ENCODE measurements at places on chromosomes 1 and 21.

- DNase-seq = no peak
These were observed 46.9 kb upstream of the NEXN start for GRCh38 chr1:77841574-77841973.

DNA sequence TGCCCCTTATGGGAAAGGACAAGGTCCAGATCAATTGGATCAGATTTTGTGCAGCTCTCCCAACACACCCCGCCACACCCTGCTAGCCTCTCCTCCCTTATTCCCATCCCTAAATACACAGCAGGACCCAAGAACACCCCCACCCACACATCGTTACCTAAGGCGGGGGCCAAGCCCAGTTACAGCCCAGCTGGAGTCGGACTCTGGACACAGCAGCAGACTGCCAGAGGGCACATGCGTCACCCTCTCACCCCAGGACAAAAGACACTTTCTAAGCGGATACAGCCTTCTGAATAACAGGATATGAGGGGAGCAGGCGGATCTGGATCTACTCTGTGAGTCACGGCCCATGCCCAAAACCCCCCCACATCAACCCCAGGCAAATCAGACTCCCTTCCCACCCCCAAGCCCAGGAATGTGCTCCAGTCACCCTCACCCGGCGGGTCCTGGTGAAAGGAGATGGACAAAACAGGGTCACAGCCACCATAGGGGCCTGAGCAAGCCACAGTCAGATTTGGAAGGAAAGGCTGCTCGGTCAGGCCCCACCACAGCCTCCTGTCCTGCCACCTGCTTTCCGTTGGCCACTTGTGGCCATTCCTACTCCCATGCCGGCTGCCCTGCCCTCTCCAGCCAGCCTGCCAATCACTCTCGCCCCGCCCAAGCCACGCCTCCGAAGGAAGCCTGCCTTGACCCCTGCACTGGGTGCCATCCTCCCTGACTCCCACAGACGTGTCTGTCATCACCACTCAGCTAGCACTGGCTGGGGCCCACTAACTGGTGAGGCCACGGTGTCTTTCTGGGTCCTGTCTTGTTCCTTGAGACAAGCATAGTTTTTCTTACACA lies 4.0 kb downstream of the S100A16 start:
- no peak for DNase-seq

- DNase-seq = no peak
These were observed 101.9 kb upstream of the SLC45A1 start for GRCh38 chr1:8216005-8216404.

GRCh38 chr1:54176621-54177327 lies 23.1 kb downstream of the CYB5RL start:
- no peak for DNase-seq

DNA sequence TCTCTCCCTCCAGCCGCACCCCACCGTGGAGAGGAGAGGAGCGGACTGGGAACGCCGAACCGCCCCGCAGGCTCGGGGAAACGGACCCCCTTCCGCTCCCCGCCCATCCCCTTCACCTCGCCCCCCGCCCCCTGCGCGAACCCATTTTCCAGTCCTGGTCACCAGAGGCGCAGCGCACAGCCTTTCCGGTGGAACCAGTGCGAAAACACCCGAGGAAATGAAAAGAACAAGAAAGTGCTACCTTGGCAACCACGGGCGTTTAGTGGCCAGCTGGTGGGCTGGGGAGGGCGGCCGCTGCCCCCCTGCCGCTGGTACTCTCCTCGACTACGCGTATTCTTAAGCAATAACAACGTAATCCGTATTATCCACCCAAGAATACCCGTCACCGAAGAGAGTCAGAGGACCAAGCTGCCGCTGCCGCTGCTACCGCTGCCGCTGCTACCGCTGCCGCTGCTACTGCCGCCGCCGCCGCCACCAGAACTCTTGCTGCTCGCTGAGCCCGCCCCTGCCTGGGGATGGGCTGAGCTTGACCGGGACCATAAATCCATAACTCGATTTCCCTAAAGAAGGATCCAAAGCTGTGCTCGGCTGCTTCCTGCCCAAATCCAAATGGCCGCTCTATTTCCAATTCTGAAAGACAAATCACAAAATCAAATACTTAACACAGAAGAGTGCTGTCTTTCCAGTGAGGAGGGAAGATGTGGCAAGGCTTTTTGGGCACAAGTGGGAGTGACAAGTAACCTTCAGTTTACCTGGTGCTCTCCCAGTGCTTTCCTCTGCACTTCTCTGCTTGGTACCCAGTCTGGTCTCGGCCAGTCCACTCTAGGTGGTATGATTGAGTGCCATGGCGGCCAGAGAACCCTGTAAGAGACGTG lies 125.2 kb upstream of the DPYD start:
- no peak for DNase-seq

DNA sequence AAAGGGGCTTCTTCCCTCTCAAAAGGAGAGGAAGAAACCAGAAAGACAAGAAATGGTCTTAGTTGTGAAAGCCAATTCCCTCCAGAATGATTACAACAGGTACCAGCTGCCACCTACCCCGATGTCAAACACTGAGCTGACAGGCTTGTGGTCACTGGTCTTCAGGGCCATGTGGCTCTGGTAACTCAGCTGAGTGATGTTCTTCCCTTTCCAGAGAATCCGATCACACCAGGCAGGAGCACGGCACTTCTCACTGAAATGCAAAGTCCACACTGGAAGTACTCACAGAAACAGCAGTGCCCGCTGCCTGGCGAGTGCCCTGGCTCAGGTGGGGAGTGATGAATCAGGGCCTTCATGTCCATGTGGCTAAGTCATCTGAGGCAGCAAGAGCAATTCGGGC lies 18.7 kb upstream of the MTF1 start:
- no peak for DNase-seq

GRCh38 chr1:206563367-206564207 lies 48.7 kb downstream of the EIF2D start:
- DNase-seq = no peak

DNA sequence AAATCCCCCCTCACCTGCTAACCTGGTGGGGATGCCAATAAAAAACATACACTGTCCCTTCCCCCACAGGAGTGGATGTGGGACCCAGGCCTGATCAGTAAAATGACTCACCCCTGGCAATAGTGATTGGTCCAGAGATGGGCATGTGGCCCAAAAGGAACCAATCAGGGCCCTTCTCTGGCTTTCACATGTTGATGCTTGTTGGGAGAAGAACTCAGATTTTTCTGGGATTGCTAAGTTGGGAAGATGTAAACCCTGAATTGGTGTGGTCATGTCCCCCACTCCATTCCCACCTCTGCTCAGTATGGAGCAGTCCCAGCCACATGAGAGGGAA lies 43.6 kb upstream of the ACTL8 start:
- no peak for DNase-seq

- DNase-seq = no peak
These were observed 102.3 kb downstream of the CDC42BPA start for GRCh38 chr1:227215863-227216510.

Measured in activated CD8-positive, alpha-beta memory T cell treated with anti-CD3 and anti-CD28 coated beads for 1 hour (primary cell).